ENCODE measurements at places on chromosomes 13 and 19.
A peak's percentile ranks its signal among the peaks of the same experiment; 100 is the strongest.

DNA sequence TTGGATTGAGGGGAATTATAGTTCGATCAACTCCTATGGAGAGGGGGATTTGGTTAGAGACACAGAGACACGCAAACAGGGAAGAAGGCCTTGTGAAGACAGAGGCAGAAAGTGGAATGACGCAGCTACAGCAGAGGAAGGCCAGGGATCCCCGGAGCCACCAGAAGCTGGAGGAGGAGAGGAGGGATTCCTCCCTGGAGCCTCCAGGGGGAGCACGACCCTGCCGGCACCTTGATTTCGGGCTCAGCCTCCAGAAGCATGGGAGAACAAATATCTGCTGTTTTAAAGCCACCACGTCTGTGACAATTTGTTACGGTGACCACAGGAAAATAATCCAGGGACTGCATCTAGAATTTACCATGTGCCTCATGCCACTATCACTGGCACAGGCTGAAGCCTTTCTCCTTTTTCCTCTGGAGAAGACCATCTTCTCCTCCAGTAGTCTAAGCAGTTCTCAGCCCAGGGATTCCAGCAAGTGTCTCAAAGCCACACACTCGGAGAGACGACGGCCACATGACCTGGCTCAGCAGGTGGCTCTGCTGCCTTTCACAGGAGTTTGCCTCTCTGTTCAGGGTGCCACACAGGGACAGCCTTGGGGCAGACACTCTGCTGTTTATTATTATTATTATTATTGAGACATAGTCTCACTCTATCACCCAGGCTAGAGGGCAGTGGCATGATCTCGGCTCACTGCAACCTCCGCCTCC lies 39.9 kb upstream of the CCNE1 start:
- DNase-seq = no peak

GRCh38 chr13:59337070-59337469 lies 826.7 kb downstream of the DIAPH3 start:
- DNase-seq = no peak

DNA sequence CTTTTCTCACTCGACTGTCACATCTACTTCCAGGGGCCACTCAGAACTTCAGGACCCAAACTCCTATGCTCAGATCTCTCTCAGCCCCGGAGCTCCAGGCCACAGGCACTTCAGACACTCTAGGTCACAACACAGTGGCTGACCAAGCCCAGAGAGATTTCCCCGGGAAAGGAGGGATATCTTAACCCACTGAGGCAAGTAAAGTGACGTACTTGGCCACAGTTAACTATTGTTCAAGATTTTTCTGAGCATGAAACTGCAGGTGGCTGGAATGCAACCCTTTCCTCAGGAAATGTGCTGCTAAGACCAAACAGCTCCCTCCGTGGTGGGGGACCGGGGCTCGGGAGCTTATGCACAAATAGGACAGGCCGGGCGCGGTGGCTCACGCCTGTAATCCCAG lies 23.9 kb downstream of the OPA3 start:
- no peak for DNase-seq

DNA sequence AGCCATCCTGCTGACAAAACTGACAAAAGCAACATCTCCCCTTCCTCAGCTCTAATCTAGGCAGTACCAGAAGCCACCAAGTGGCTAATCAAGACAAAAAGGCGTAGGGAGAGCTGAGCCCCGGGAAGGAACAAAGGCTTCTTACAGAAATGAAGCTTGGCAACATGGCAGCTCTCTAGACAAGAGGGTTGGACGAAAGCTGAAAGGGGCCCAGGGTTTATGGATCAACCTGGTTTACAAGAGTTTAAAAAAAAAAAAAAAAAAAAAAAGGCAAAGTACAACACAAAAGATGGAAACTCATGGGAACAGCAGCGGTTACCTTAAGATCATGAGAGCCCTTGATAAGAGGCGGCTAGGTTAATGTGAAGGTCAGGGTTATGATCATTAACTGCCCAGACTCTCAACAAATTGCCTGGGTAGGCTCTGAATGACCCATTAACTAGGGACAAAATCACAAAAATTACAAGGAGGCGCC lies 14.0 kb downstream of the ZC3H4 start:
- no peak for DNase-seq

DNA sequence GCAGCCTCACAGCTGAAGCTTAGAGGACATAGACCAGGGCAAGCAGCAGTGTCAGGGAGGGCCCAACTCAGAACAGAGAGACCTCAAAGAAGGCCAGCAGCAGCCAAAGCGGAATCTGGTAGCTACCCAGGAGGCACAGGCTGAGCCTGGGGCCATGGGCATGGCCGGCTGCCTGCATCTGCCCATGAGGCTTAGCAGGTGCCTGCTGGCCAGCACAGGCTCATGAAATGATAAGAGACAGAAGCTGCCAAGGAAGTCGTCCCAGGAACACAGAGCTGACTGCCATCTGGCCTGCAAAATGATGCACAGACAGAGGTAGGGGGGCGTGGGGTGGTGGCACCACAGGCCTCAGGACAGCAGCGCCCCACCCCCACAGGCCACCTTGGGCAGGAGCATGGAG lies 29.2 kb downstream of the TUBA3C start:
- no peak for DNase-seq

DNA sequence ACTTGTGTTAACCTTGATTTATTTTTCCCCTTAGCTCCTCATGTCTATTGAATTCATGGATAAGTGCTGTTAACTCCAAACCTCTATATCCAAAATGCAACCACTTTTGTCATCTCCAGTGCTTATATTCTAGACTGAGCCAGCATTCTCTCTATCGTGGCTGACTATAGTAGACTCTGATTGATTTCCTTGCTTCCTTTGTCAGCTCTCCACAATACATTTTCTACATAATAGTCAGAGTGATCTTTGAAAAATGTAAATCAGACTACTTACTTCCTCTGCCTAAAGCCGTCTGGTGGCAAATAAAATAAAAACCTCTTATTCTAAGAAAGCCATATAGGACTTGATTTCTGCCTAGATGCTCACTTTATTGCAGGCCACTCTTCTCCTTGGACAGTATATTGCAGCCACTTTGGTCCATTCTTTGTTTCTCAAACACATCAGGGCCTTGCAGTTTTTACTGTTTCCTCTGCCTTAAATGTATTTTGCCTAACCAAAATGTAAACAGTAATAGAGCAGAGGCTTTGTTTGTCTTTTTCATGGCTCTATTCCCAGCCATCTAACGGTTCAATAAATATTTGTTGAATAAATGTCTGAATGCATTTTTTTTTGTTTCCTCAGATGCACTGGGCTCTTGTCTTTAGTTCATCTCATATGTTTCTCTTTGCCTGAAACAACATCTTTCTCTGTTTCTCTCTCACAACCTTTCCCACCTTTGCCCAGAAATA lies 243.6 kb upstream of the CSNK1A1L start:
- DNase-seq = no peak

- no peak for DNase-seq
Measured at GRCh38 chr13:50450279-50450678, 393.2 kb downstream of the DLEU7 start.

GRCh38 chr13:50511877-50512341 lies 331.6 kb downstream of the DLEU7 start:
- no peak for DNase-seq

DNA sequence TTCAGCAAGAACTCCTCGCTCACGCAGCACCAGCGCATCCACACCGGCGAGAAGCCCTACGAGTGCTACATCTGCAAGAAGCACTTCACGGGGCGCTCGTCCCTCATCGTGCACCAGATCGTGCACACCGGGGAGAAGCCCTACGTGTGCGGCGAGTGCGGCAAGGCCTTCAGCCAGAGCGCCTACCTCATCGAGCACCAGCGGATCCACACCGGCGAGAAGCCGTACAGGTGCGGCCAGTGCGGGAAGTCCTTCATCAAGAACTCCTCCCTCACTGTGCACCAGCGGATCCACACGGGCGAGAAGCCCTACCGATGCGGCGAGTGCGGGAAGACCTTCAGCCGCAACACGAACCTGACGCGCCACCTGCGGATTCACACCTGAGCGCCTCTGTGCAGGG lies 20.6 kb upstream of the SMIM17 start:
- DNase-seq = no peak

DNA sequence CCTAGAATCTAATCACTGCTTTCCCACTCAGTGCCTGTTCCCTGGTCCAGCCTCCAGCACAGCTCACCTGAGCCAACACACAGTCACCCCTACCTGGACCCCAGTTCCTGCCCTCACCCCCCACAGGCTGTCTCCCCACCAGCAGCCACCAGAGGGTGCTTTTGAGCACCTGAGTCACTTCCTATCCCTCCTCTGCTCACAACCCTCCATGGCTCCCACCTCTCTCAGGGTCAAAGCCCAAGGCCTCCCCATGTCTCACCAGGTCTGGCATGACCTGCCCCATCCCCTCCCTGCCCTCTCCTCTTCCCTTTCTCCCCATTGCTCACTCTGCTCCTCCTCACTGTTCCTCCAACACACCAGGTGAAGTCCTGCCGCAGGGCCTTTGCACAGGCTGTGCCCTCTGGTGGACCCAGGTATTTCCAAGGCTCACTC lies 7.1 kb upstream of the DPP9 start:
- DNase-seq = no peak

- no peak for DNase-seq
Measured at GRCh38 chr19:48686088-48686487, 9.7 kb upstream of the FUT2 start.

GRCh38 chr13:61927648-61928047 lies 512.0 kb upstream of the PCDH20 start:
- DNase-seq = no peak

DNA sequence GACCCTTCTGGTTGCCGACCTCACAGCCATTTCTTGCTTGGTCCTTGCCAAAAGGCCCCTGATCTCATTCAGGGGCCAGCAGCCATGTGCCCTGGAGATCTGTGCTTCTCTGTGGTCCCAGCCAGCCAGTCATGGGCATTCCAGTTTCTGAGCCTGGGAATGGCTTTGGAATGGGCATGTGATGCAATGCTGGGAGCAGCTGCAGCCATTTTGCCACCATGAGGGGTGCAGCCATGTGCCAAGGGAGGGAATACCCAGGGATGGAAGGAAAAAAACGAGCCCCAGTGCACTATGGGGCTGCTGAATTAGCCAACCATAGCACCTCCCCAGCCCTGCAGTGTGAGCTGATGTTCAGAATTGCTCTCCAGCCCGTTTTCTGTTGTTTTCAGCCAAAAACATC lies 26.3 kb downstream of the F2RL3 start:
- DNase-seq = peak; percentile 35

GRCh38 chr13:37959284-37959683 lies 89.7 kb upstream of the TRPC4 start:
- no peak for DNase-seq

- DNase-seq = peak; percentile 89
Measured at GRCh38 chr19:16327911-16328823, 3.5 kb downstream of the KLF2 start.

- DNase-seq = no peak
Measured at GRCh38 chr19:2194513-2195078, 30.9 kb downstream of the DOT1L start.

DNA sequence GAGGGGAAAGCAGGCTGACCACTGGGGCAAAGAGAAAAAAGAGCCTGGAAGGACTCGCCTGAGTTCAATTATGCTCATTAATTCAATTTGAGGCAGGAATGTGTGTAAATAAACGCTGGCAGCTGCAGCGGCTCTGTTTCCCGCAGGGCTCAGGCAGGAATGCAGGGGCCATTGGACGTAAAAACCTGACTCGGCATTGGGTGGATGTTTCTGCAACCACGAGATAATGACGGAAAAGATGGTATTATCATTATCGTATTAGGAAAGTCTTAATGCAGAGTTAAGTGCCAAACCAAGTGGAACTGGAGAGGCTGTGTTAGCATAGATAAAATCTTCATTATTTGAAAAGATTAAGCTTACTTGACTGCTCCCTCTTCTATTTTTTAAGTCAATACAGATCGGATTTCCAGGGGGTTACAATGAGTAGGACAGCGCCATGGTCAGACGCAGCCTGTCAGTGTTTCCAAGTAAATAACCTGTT lies 169.8 kb downstream of the SHISA2 start:
- DNase-seq = no peak

DNA sequence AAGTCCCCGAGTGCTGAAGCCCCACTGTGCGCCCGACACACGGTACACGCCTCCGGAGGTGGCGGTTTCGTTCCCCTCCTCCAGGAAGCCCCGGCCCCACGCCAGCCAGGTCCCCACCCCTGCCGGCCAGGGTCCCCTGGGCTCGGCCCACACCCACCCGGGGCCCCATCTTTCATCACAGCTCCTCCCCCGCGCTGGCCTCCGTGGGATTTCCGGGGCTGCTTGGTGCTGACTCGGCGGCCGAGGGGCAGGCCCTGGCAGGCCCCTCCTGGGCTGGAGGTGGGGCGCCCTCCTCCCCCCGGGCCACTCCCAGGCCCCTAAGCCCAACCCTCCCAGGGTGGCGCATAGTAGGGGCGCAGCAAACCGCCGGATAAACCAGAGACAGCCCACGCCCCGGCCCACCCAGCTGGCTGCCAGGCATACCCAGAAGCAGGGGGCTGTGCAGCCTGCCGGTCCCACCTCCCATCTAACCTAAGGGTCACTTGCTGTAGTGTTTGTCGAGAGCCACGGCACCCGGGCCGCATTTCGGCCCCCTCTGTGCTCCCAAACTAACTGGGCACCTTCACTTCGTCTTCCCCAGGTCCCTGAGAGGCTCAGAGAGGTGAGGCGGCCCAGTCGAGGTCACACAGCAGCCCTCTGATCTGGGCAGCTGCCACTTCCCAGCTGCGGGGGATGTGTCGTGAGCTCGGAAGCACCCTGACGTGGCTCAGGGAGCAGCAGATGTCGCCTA lies 6.6 kb downstream of the ZBTB7A start:
- peak; percentile 84 for DNase-seq

DNA sequence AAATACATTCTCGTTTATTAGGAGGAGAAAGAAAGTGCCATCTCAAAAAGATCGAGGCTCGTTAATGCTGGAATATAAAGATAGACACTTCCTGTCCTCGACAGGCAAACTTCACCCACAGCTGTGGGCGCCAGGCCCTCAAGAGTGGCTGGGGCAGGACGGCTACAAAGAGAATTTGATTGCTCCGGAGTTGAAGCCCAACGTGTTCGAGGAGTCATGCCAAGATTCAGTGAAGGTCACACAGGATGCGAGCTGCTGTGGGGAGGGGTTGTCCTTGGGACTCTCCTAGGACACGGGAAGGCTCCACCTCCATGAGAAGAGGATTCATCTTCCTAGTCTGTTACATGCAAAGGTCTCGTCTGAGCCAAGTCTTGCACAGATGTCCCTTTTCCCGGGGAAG lies 16.3 kb upstream of the PTPRS start:
- no peak for DNase-seq

GRCh38 chr19:17862711-17863519 lies 3.2 kb downstream of the RPL18A start:
- DNase-seq = no peak

DNA sequence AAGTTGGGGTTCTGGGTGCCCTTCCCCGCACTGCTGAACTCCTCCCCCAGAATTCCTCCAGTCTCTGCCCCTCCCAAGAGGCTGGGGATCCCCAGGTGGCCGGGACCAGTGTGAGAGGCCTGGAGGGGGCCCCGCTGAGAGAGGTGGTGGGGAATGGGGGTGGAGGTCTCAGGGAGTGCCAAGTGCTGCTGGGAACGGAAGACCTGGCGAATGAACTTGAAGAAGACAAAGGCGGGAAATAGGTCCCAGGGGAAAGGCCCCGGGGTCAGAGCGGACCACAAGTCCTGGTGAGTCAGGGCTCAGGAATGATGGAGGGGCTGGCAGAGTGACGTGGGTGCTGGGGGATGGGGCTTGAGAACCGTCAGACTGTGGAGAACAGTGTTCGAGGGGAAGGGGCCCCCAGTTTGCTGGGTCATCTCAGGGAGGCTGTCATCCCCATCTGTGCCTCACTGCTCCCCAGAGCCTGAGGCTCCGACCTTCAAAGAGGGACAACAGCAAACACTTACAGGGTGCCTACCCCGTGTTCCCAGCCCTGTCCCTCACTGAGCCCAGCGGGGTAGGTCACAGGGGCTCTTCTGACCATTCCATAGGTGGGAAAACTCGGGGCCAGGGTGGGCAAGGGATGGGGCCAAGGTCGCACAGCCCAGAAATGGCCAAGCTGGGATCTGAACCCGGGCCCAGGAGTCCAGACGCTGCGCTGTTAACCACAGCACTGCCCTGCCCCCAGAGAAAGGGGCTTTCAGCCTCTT lies 16.0 kb upstream of the SEMA6B start:
- no peak for DNase-seq

All from upper lobe of right lung (tissue), 1 donor.